ENCODE measurements at places on chromosomes 13 and 19.
A peak's percentile ranks its signal among the peaks of the same experiment; 100 is the strongest.

DNA sequence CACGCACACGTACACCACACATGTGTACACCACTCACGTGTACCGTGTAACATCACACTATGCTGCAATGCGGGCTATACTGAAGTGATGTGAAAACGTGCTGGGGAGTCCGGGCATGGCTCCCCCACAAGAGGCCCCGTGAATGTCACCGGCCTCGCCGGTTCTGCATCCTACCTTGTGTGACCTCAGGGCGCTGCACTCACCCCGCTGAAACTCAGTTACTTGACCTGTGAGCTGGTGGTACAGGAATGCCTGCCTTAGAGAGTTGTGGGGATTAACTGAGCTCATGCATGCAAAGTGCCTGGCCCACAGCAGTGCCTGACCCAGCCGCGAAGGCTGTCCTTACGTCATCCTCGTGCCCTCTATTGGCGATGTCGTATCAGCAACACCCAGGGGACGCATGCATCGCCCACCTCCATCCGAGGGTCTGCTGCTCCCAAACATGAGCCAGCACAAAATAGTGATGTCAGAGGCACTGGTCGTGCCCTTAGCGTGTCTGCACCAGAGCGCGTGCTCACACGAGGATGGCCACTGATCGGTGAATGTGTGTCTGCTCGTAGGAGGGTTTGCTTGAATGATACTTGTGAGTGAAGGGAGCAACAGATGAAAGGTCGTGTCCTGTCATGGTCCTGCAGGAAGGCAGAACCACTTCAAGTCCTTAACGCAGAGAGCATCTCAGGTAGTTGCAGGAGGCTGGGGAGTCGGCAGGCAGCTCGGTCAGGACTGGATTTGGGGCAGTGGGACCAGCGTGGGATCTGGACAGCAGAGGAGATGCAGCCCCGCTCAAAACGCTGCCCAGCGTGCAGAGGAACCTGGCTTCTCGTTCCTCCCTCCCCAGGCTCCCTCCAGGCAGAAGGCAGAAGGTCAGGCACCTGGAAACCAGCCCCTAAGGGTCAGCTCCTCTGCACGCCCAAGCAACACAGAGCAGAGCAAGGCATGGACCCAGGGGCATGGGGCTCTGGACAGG, 126.2 kb upstream of the SPACA7 start:
- no peak for DNase-seq

- DNase-seq: no peak
These were observed 26.3 kb downstream of the ARID3A start for GRCh38 chr19:952049-952679.

DNA sequence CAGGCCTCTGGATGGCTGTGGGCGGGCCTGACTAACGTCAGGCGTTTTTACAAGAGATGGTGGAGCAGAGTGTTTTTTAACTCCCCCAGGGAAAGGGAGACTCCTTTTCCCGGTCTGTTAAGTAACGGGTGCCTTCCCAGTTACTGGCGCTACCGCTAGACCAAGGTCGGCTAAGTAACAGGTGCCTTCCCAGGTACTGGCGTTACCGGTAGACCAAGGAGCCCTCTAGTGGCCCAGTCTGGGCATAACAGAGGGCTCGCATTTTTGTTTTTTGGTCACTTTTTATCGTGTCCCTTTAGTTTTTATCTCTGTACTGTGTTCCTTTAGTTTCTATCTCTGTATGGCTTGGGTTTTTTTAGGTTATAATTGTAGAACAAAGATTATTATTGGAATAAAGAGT, 10.0 kb downstream of the ZNF383 start:
- no peak for DNase-seq

- DNase-seq: no peak
These were observed 2.0 kb upstream of the MAB21L1 start for GRCh38 chr13:35478271-35479037.

GRCh38 chr13:114229506-114229905, 5.2 kb upstream of the CDC16 start:
- no peak for DNase-seq

DNA sequence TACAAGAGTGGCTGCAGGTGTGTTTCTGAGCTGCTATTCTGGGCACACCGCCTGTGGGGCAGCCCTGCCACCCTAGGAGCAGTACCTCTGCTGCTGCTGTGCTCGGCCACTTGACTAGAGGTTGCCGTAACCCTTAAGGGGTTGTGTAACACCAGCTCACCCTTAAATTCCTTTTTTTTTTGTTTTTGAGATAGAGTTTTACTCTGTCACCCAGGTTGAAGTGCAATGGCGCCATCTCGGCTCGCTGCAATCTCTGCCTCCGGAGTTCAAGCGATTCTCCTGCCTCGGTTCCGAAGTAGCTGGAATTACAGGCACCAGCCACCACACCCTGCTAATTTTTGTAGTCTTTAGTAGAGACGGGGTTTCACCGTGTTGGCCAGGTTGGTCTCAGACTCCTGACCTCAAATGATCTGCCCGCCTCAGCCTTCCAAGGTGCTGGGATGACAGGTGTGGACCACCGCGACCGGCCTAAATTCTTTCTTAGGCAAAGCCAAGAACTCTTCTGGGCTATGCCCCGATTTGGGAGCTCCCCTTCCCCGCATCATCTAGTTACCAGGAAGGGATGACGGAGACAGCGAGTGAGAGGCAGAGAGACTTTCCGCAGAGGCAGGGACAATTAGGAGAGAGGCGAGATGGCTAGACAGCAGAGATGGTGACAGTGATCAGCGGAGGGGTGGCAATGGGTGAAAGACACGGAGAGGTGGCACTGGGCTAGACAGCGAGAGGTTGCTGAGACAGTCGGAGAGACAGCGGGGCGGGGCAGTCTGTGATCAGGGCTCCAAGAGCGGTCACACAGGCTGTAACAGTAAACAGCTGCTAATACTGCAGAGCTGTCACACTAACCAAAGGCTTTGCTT, 4.4 kb upstream of the LILRA5 start:
- no peak for DNase-seq

GRCh38 chr13:75023609-75024008, 458.4 kb downstream of the TBC1D4 start:
- DNase-seq: no peak

DNA sequence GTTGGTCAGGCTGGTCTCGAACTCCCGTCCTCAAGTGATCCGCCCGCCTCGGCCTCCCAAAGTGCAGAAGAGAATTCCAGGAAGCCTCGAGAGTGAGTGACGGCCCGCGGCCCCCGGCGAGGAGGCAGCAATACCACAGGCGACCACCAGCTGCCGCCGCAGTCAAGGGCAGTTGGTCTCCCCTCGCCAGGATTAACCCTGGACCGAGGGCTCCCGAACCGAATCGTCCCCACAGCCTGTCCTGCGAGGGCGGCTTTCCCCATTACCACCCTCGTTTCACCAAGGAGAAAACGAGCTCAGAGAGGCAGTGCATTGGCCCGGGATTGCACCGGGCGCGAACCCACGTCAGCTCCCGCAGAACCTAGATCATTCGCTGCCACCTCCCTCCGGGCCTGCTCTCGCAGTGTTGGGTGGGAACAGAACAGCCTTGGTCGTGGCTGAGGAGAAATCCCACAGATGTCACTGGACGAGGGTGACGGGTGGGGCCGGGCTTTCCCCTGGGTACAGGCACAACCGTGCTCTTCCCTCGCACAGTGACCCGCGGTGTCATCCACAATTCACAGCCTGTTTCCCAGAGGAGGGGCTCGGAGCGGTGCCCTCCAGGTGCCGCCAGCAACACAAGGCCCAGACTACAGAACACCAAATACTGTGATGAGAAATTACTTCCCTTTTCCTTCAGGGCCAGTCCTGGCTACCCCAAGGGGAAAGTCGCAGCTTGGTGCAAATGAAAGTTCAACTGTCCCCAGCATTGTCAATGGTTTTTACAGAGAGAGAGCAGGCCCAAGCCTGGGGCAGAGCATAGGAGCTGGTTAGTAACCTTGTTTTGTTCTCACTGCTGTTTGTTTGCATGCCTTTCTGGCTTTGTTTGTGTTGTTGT, 24.8 kb downstream of the C2CD4C start:
- DNase-seq: no peak

DNA sequence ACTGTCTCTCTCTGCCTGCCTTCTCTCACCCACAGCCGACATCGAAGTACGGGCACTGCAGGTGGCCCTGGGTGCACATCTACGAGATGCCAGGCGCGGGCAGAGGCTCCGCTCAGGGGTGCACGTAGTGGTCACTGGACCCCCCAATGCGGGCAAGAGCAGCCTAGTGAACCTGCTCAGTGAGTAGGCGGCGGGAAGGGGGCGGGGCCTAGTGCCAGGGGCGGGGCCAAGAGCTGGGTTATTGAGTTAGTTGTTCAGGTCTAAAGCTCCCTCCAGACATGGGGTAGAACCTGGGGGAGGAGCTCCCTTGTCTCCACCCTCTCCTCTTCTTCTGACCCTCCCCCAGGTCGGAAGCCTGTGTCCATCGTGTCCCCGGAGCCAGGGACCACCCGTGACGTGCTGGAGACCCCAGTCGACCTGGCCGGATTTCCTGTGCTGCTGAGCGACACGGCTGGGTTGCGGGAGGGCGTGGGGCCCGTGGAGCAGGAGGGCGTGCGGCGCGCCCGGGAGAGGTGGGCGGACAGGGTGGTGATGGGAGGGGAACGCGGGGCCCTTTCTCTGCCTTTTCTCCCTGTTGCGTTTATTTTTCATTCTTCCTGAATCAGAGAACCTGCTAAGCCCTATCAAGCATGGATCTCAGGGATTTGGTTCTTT, 1.9 kb downstream of the GTPBP3 start:
- DNase-seq: no peak

- DNase-seq: no peak
These were observed 525.9 kb downstream of the FGF9 start for GRCh38 chr13:22196777-22197176.

GRCh38 chr13:45737571-45738017, 35.5 kb downstream of the CBY2 start:
- DNase-seq: peak; percentile 23

GRCh38 chr13:31168166-31168565, 6.5 kb upstream of the HSPH1 start:
- DNase-seq: no peak

GRCh38 chr19:5678071-5678718, 2.1 kb downstream of the MICOS13 start:
- DNase-seq: no peak

- DNase-seq: no peak
These were observed 390.5 kb downstream of the FGF9 start for GRCh38 chr13:22061371-22061805.

- no peak for DNase-seq
These were observed 16.3 kb upstream of the GTF3A start for GRCh38 chr13:27408074-27408473.

- DNase-seq: no peak
These were observed 450 bp downstream of the NDUFA11 start for GRCh38 chr19:5903056-5903623.

DNA sequence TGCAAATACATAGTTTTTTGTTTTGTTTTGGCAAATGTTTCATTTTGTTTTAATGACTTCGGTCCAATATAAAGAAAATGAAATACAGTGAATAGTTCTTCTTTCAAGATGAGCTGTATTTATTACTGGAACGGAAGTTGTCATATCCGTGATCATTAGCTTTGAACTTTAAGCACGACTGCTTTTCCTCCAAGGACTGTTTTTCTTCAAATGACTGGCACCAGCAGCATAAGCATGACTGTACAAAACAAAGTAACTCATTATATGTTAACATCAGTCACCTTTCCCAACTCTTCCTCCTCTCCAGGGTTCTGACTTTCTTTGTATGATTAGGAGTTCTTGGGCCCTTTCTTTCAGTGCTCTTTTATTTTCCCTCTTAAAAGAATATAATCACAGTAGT, 20.5 kb downstream of the EDNRB start:
- DNase-seq: no peak

GRCh38 chr13:78623132-78623531, 19.8 kb upstream of the POU4F1 start:
- no peak for DNase-seq

DNA sequence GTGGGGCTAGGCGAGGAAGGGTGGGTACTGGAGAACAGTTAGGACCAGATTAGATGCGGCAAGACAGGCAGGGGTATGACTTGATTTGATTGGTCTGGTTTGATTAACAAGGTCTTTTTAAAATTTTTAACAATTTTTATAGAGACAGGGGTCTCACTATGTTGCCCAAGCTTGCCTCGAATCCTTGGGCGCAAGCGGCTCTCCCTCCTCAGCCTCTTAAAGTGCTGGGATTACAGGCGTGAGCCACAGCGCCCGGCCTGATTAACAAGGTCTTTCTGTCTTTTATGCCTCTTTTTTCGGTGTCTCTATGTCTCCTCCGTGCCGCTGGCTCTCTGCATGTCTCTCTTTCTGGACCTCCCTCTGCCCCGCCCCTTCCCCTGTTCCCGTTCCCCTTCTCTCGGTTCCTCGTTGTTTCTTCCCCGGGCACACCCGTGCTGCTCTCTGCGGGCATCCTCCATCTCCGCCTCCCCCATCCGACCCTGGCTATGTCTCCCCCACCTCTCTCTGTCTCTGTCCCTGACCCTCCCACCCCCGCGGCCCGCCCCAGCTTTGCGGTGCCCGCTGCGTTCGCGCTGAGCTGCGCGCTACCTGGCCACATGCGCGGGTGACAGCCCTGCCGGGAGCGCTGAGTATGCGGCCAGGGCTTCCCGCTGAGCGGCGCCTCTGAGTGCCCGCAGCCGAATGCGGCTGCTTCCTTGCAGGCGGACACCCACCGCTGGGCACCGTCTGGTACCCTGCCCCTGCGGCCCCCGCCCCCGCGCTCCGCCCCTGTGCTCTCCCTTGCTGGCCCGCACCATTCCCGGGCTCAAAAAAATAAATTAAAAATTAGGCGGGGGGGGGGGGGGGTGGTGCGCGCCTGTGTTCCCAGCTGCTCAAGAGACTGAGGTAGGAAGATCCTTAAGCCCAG, 8.1 kb upstream of the SDHAF1 start:
- DNase-seq: no peak

DNA sequence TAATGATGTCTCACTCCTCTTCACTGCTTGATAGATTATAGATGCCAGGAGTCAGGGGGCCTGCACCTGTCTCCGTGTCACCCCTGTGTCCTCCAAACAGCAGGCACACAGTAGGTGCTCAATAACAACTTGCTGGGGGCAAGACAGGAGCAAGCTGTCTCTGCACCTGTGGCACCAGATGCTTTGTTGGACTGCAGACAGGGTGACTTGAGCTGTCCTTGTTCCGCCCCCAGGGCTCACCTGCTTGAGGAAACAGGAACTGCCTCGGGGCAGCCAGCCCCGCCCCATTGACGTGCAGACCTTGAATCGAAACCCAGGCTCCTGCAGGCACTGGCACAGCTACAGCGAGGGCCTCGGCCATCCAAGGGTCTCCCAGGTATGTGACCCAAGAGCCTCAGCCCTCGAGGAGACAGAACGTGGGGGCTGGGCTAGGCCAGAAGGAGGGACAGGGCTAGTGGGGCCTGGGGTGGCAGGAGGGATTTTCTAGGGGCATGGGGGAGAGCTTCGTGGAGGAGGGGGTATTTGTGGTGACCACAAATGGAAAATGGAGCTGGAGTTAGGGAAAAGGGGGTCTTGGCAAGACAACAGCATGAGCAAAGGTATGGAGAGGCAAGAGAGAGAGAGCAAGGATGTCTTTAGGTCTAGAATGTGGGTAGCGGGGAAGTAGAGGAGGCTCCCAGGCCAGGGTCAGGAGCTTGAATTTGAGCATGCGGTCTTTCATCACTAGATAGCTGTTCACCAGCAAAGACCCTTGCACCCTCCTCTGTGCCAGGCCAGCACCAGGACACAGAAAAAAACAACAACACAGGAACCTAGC, at the start of gene HSH2D:
HSH2D (plus strand) TSS at position 287 of the 817 bp plus-strand sequence. CDS start 5,066 bp downstream, outside the sequence.
- peak; percentile 67 for DNase-seq

- no peak for DNase-seq
These were observed 938 bp downstream of the JSRP1 start for GRCh38 chr19:2255112-2255845.

GRCh38 chr13:110637747-110638146, 22.4 kb downstream of the NAXD start:
- DNase-seq: no peak

Data from T-helper 2 cell (primary cell).